ENCODE measurements at places on chromosomes 4 and X.

GRCh38 chrX:48890934-48891401, 6.6 kb downstream of the TIMM17B start:
- DNase-seq = no peak

GRCh38 chrX:47218920-47219815, 687 bp downstream of the CDK16 start:
- peak; percentile 18 for DNase-seq

- DNase-seq = no peak
Measured at GRCh38 chr4:169253113-169253671, 17.6 kb downstream of the SH3RF1 start.

DNA sequence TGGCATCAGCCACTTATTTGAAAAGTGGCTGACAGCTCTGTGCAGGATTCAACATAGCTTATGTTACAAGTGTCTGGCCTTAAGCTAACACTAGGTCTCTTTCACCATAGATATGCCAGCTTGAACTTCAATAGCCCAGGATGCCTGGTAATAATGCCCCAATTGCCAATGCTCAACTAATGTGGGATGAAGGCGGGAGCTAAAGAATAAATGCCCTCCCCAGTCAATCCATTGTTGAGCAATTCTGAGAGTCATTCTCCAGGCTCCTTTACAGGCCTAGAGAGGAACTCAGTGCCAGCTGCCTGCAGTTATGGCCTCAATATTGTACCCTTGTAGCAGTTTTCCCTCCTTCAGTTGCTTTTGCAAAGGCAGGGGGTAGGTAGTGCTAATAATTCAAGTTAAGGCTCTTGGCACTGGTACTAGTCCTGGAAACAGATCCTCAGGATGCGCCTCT, 460.2 kb downstream of the GABRG1 start:
- no peak for DNase-seq

DNA sequence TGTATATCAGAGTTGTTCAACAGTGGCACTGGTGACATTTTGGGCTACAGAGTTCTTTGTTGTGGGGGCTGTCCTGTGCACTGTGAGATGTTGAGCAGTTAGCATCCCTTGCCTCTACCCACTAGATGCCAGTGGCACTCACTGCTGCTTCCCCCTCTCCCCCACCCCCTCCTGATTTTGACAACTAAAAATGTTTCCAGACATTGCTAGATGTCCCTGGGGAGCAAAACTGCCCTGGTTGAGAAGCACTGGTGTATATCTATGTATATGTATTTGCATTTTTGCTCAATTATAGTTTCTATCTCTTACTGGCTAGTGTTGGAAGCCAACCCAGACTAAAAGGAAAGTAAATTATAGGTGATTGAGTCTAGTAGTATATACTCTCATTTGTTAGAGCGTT, 2.4 kb downstream of the TMEM131L start:
- no peak for DNase-seq

- no peak for DNase-seq
Measured at GRCh38 chr4:73178389-73178788, 80.2 kb downstream of the ANKRD17 start.

GRCh38 chr4:139619644-139620043, 46.0 kb upstream of the MGST2 start:
- DNase-seq = no peak
